ENCODE measurements at places on chromosomes 7 and 10.

GRCh38 chr7:34622771-34623250 lies 35.2 kb upstream of the NPSR1 start:
- no peak for DNase-seq

GRCh38 chr7:39145283-39145682 lies 167.6 kb downstream of the POU6F2 start:
- no peak for DNase-seq

- no peak for DNase-seq
Measured at GRCh38 chr10:113124724-113125123, 174.7 kb downstream of the TCF7L2 start.

DNA sequence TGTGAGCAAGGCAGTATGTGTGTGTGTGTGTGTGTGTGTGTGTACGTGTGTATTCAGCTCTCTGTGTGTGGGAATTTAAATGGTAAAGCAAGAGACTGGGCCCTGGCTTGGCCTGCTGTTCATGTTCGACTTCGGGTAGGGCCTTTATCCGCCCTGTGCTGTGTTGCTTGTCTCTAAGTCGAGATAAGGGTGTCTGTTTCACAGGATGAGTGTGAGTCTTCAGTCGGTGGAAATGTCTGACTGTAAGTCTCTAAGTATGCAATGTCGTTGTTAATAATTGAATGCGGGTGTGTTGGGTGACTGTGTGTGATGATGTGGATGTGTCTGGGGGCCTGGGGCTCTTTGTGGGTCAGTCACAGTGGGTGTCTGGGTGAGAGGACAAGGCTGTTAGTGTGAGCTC lies 34.8 kb downstream of the HIF1AN start:
- DNase-seq = no peak

GRCh38 chr10:124035928-124036558 lies 57.4 kb downstream of the CHST15 start:
- DNase-seq = no peak

GRCh38 chr7:120583899-120584586 lies 273.9 kb downstream of the TSPAN12 start:
- no peak for DNase-seq

GRCh38 chr7:83930262-83930661 lies 264.3 kb downstream of the SEMA3A start:
- no peak for DNase-seq

DNA sequence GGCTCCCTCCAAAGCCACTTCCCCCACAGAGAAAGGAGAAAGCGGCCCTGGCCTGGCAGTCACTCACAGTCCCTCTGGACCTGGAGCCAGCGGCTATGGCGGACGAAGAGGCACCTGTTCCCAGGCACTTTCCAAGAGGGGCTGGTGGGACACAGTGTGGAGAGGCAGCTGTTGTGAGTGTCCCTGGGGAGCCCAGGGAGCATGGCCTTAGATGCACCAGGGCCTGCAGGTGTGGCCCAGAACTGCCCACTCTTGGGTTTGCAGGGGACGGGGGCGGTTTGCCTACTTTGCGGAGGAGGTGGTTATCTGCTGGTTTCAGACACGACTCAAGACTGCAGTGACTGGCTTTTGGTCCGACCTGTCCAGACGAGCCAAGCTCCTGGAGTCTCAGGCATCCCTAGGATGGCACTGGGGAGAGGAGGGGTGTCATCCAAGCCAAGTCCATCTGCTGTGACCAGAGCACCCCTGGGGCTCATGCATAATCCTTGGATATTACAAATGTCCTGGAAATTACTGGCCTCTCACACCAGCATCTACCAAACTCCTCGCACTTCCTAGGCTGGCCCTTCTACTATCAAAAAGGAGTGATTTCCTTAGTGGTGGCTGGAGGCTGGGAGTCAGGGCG lies 18.4 kb downstream of the CTBP2 start:
- no peak for DNase-seq

DNA sequence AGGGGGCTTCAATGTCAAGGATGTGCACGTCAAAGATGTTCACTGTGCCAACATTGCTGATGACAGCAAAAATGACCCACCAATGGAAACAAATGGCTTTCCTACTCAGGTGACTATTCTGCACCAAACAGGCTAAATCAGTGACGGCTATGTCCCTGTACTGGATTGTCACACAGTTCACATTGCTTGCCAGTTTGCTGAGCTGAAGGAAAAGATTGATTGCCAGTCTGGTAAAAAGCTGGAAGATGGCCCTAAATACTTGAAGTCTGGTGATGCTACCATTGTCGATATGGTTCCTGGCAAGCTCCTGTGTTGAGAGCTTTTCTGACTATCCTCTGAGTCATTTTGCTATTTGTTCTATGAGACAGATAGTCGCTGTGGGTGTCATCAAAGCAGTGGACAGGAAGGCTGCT lies 202.2 kb upstream of the ETV1 start:
- DNase-seq = no peak

DNA sequence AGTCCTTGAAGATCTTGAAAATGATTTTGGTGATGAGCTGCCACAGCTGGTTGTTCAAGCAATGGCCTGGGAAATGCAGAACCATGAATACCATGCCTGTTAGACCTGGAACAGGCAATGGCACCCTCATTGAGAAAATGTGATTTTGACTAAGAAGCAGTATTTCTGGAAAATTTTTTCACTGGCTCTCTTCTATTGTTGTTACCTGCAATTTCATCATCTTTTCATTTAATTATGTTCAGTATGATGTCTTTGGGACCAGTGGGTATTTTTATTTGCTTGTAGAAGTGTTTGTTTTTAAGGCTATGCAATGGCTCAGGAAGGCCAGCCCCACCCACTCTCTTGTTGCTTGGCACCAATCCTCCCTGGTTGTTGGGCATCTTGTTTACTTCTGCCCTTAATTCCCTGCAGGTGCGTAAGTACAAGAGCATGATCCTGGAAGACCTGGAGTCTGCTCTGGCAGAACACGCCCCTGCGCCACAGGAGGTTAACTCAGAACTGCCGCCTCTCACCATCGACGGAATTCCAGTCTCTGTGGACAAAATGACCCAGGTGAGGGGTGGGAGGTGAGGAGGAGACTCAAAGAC lies 78.6 kb downstream of the NRF1 start:
- no peak for DNase-seq

GRCh38 chr7:44665531-44666213 lies 59.2 kb downstream of the OGDH start:
- no peak for DNase-seq

DNA sequence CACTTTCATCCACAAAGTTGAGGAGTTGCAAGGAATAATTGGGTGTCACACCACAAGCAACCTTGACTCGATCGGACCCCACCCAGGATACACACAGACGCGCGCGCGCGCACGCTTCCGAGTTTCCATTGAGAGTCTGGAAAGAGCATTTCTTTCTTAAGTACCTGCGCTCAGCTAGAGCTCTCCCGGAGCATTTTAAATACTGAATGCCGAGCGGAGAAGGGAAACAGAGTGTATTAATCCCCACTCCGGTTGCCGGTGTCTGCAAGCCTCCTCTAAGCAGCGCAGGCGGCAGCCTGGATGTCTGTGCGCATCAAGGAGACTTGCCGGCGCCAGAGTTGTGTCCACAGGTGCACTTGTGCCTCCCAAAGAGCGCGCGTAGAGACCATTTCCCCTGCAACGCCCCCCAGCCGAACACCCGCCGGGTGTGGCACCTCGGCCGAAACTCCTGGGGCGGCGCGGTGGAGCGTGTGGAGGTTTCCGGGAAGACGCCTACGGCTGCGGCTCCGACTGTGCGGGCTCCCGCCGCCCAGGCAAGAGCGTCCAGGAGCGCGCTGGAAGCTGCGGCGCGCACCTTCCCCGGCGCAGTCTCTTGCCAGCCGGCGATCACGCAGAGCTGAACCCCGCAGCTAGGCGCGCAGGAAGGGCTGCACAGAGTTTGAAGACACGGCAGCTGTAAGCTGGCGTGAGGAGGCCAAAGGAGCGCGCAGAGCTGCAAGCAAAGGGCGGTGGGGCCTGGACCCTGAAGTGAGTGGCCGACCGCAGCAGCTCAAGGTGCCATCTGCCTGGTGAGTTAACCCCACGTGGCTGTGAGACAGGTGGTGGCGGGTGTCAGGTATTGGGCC lies 1.1 kb upstream of the FEZF1 start:
- DNase-seq = no peak

DNA sequence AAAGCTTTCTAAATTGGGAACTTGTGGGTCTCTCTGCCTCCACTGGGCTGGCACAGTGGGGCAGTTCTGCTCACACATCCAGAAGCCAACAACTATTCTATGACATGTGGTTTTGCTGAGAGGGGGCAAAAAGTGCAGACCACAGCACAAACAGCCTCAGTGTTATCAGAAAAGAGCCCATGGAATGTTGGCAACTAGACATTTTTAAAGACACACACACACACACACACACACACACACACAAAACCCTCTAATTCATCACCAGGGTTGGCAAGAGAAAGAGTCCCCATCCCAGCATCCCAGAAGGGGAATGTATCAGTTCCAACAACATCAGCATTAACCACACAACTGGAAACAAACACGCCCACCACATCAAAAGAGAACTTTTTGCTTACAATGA lies 117.1 kb downstream of the FGFR2 start:
- DNase-seq = no peak

- DNase-seq = no peak
Measured at GRCh38 chr10:2476812-2477553, 590.4 kb upstream of the PFKP start.

DNA sequence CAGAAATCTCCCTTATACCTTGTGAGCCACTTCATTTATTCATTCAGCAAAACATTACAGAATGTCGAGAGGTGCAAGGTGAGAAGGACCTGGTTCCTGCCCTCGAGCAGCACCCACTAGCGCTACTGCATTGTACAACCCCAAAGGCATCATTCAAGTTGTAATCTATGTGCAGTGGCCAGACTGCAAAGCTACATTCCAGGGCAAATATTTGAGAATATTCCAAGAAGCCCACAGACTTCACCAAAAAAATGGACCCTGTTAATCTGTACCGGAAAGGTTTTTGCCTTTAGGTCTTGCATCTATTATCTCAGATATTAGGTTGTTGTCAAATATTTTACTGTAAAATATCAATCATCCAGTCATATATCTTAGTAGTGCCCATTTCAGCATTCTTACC lies 295.4 kb upstream of the FZD1 start:
- no peak for DNase-seq

DNA sequence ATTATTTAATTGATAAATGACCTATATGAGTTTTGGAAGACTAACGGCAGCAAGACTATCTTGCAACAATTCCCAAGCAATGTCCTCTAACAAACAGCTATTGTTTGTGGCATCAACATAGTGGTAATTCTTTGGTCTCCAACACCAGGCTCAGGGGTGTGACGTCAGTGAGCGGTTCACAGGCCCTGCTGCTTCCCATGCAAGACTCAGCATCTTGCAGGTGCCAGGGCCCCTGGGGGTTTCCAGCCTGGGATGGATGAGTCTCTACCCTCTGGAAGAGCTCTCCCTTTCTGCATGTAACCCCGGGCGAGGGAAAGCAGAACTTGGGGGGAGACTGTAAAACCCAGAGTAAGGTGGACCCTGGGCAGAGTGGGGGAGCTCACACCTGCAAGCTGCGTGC lies 164.7 kb downstream of the ACTR3B start:
- no peak for DNase-seq

DNA sequence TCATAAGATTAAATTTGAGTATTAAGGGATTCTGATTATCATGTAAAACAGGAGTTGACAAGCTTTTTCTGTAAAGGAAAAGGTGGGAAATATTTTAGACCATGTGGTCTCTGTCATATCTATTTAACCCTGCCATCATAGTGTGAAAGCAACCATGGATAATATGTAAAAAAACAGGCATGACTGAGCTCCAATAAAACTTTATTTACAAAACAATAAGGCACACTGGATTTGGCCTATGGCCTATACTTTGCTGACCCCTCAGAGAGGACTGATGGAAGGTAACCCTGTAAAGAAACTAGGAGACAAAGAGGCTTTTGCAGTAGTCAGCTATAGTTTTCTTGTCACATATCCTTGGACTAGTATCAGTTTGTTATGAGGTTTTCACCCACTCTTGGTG lies 130.5 kb upstream of the CDK13 start:
- no peak for DNase-seq

DNA sequence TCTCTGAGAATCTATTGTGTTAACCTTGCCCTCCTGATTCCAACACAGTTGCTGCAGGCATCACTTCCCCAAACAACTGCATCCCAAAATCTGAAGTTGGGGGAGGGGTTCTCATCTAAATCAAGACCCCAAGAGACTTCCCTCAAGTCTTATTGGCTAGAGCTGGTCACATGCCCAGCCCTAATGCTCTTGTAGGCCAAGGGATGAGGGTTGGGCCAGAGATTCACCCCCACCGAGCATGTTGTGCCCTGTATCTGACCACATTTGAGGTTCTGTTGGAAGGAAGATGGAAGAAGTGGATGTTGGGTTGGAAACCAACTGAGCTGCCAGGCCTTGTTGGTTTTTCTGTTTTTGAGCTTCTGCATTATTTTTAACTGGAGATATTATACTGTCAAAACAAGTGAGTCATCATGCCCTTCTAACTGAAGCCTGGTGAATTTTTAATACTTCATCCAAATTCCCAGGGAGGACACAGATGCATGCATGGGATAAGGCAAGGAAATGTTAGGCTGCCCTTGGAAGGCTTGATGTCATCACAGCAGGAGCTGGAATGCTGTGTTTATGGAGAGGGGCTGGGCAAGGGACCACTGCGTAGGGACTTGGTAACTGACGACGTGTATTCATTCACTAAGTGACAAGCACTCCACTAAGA lies 68.6 kb upstream of the CACUL1 start:
- DNase-seq = no peak

DNA sequence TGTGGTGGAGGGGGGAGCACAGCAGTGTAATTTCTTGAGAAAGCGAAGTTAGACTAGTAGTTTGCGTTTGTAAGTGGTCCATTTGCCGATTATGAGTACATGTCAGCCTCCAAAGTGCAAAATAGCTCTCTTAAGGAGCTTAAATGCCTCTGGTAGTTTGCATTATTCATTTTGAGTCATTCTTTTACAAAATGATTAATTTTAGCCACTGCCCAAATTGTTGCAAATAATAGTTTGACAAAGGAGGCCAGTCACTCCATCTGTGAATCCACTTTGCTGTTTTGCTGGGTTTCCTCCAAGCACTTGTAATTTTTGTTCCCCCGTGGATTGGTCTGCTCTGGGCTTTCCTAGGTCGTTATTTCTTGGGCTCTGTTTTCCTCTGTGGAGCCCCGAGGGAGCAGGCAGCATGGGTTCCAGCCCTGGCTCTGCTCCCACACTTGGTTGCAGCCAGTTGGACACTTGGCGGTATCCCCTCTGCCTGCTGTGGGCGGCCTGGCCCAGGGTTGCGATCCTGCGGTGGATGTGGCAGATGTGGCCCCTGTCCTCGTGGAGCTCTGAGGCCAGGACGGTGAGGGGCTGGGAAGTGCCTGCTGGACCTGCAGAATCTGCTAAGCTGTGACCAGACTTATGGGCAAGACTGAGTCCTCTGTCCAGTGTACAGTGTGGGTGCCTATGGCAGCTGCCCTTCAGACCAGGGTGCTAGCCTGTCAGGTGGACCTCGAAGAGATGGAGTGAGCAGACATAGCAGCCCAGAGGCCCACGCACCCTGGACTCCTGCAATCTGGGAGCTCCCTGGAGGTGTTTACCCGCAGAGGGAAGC lies 129.1 kb upstream of the BTBD16 start:
- DNase-seq = no peak
